ENCODE measurements at places on chromosomes 6 and 20.

- DNase-seq: no peak
These were observed 119.0 kb upstream of the STMND1 start for GRCh38 chr6:16982807-16983206.

DNA sequence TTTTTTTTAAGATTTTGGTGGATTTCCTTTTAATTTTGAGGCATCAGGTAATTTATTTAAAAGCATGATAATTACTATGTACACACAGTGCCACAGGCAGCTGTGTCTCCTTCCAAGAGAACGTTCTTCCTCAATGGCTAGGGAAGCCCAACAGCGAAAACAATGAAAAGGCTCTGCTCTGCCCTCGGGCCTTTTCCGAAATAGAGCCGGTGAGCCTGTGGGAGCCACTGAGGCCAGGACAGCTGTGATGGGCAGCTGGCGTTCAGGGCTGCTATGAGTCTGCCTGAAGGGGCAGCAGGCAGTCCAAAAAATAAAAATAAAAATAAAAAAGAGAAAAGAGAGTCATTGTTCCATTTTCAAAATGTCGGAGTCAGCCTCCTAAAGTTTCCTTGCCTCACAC is 443.8 kb downstream of the KIF16B start:
- no peak for DNase-seq

DNA sequence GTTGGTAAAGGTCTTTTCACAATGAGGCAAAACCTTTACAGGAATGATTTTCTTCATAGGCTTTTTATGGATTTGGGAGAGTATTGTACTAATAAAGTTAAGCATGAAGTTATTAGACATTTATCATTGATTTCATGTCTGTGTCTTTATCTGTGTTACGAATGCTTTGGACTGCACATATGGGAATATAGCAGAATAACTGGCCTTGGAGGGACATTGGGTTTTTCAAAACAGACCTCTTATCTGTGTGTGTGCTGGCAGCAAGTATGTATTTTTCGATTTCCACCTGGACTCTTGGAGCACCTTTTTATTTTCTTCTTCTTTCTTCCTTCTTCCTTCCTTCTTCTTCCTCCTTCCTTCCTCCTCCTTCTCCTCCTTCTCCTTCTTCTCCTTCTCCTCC is 74.6 kb downstream of the CDKAL1 start:
- no peak for DNase-seq

- DNase-seq: no peak
These were observed 370.3 kb downstream of the HTR1B start for GRCh38 chr6:77092971-77093370.

- no peak for DNase-seq
These were observed 24.5 kb upstream of the TAF8 start for GRCh38 chr6:42025845-42026243.

DNA sequence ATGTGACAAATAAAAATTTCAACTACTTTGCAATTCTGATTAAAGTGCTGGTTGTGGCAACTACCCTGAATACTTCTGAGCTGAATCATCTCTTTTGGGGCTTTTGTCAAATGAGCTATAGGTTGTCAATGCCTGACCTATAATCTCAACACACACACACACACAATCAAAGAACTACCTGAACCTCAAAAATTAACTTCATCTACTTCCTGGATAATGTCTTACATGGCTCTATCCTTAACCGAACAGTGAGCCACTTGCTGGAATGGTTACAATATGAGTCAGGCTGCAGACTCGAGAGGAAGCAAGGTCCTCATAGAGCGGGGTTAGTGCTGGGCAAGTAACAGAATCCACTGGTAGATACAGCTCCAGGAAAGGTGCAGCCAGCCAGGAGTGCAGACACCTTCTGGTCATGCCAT is 70.6 kb upstream of the DST start:
- peak; percentile 41 for DNase-seq

DNA sequence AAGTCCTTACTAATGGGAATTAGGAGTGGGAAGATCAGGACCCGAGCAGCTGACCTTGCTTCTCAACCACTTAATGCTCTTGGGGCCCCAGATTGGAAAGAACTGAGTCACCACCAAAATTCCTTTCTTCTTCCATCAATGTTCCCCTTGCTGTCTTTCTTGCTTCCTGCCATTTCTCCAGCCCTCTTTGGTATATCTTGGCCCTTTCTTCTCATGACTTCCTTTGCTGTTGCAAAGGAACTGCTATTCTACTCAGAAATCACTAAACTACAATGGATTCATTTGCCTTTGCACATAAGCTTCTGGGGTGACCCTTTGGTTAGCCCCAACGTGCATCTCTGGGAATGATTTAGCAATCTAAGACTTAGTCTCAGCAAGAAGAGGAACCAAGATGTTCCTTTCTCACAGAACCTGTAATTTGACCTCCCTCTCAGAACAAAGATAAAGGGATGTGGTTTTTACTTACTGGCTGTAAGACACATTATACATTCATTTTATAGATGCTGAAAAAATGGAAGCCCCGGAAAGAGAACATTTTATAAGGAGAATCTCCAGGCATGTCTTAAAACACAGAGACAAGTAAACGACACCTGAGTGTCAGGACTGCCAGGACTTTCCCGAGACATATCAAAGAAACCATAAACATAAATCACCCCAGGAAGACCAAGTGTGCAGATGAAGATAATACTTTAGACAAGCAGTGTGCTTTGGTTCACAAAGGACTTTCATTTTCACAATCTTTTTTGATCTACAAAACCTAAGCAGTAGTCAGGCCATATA is 99.0 kb upstream of the TNFAIP3 start:
- DNase-seq: no peak

GRCh38 chr6:75446241-75446880 is 47.2 kb downstream of the FILIP1 start:
- DNase-seq: no peak

- DNase-seq: no peak
These were observed 9.4 kb upstream of the ARMC12 start for GRCh38 chr6:35727231-35727934.

- DNase-seq: no peak
These were observed 219.5 kb downstream of the HACE1 start for GRCh38 chr6:104640150-104640700.
